Lower leg skin (tissue), 4 donors: ENCODE measurements at places on chromosomes 3 and 15. TPM values are rescaled to one million over a fixed set of nuclear protein-coding genes. Genes with fewer than 3 reads are reported as not detected.

The EOMES gene
- not detected for total RNA-seq

GRCh38 chr3:72343078-72343477, 505.2 kb downstream of the SHQ1 start:
- DNase-seq = no peak

DNA sequence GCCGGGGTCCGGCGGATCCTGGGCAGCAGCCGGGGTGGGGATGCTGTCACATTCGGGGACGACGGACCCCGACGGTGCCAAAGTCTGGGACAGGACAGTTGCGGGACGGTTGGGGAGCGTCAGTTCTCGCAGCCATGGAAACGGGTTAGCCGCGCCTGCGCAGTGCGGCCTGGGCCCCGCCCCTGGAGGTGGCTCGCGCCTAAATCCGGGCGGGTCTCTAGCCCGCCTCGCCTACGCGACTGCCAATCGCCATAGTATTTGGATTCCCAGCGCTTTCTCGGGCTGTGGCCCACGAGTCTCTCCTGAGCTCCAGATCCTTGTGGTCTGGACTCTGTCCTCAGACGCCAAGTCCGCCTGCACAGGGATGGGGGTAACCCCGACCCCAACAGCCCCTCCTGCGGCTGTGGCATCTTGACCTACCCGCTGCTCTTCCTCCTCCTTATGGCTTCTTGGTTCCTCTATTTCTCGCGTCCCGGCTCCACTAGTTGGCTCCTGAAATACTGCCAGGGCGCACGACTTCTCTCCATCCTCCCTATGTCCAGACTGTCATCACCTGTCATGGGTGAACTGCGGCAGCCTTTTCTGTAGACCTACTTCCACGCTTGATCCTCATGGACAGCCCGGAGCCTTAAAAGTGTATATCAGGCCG, at the start of gene ZMYND10:
Gene ZMYND10 (minus strand): TSS at position 147 of the 649 bp plus-strand sequence. CDS start 153 bp downstream, outside the sequence.
- peak; percentile 59 for DNase-seq

GRCh38 chr3:46935168-46935858, 41.2 kb downstream of the CCDC12 start:
- DNase-seq = peak; percentile 54
